Breast epithelium (tissue), 4 donors: ENCODE measurements at places on chromosomes 16 and 17. TPM values are rescaled to one million over a fixed set of nuclear protein-coding genes. Genes with fewer than 3 reads are reported as not detected.

DNA sequence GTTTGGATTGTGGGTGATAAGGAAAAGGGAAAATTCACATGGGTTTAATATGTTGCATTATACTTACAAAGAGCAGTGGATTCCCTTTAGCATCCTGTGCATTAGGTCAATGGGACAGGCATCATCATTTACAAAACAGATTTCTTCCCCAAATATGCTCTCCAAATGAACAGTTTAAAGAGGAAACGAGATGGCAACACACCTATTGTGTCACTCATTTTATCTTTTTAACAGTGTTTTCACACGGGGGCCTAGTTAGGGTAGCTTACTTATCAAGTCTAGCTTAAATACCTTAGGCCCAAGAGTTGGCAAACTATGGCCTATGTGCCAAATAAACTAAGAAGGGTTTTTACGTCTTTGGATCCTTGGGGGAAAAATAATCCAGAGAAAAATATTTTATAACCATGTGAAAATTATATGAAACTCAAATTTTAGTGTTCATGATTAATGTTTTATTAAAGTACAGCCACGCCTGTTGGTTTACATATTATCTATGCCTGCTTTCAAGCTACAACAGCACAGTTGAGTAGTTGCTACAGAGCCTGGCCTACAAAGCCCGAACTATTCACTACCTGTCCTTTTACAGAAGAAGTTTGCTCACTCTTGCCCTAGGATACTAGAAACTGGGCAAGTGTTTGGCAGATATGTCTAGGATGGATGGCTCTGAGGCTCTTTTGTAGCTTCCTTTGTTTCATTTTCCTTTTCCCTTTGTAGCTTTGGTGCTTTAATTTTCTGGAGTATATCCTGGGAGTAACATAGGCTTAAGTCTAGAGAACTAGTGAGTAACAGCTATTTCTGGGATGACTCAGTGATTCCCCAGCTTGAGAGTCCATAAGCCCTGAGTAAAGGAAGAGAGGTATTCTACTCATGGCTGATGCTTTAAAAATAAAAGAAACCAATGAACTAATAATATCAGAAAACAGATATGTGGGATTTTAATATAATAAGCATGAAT lies 12.4 kb downstream of the NUP93 start:
- DNase-seq = no peak

GRCh38 chr17:80501741-80502577 lies 25.6 kb upstream of the NPTX1 start:
- DNase-seq = no peak

Gene SCARF1
- 6.6 TPM for total RNA-seq

Gene AXIN2
- total RNA-seq = 8.3 TPM

Gene C17orf67
- 0.48 TPM for total RNA-seq

DNA sequence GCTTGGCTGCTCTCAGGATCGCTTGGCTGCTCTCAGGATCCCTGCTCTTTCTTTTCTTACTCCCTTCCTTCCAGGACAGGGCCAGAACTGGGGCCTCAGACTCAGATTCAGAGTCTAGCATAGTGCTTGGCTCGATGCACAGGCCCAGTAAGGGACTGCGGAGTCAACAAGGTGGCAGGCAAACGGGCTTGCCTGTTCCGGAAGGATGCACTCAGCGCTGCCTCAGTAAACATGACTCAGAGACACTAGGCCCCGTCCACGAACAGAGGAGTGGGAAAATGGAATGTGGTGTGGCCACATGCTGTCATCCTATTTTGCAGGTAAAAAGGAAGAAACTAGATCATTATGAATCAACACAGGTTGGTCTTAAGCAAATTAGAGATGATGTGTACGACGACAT lies 9.8 kb downstream of the SPHK1 start:
- DNase-seq = no peak

DNA sequence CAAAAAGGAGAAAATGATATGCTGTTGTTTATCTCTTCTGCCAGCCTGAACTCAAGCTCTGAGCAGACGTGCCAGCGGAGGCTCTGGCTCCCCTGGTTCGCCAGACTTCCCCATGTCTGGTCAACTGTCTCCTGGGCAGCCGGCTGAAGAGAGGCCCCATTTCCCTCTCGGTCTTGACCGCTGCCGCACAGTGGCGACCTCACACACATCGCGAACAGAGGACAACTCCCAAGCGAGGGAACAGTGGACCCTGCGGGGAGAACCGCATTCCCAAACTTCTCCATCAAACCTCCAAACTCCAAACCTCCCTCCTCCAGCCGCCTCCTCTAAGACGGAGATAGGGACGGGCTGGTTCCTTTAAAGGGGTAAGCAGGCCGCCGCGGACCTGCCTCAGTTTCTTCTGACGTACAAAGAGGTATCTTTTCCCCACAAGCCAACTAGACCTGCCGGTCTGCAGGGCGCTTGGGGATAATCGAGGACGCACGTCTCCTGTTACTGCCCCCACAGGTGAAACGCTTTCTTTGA lies 24.9 kb upstream of the RFFL start:
- peak; percentile 24 for DNase-seq

DNA sequence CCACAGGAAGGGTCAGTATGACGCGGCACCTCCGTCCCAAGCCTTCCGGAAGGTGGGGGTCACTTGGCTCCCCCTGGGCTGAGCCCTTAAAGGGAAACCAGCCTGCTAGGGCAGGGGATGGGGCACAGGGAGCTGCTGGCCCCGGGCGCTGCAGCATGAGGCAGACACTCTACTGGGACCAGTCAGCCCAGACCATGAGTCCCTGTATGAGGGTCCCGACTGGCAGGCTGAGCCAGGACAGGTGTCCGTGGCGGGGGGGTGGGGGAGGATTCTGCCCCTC lies 43.4 kb upstream of the ZC3H18 start:
- DNase-seq = no peak

Gene GRIN2C
- total RNA-seq = 0.48 TPM

- no peak for DNase-seq
Measured at GRCh38 chr16:27223226-27223610, 19.9 kb downstream of the KDM8 start.

Gene BRIP1
- total RNA-seq = 1.0 TPM

DNA sequence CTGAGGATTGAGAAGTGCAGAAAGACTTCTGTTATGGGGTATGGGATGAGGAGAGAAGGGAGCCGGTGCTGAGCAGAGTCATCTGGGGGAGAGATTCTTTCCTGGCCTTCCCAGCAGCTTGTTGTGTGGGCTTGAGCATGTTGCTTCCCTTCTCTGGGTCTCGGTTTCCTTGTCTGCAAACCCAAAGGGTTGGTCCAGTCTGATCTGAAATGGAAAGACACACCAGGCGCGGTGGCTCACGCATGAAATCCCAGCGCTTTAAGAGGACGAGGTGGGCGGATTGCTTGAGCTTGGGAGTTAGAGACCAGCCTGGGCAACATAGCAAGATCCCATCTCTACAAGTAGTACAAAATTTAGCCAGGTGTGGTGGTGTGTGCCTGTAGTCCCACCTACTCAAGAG lies 6.0 kb downstream of the SOCS3 start:
- no peak for DNase-seq

- peak; percentile 83 for DNase-seq
Measured at GRCh38 chr17:40316571-40317344, 7.8 kb downstream of the RARA start.

GRCh38 chr16:66677179-66677578 lies 19.4 kb downstream of the CMTM4 start:
- no peak for DNase-seq

GRCh38 chr16:22093996-22094395 lies 1.7 kb downstream of the VWA3A start:
- no peak for DNase-seq

DNA sequence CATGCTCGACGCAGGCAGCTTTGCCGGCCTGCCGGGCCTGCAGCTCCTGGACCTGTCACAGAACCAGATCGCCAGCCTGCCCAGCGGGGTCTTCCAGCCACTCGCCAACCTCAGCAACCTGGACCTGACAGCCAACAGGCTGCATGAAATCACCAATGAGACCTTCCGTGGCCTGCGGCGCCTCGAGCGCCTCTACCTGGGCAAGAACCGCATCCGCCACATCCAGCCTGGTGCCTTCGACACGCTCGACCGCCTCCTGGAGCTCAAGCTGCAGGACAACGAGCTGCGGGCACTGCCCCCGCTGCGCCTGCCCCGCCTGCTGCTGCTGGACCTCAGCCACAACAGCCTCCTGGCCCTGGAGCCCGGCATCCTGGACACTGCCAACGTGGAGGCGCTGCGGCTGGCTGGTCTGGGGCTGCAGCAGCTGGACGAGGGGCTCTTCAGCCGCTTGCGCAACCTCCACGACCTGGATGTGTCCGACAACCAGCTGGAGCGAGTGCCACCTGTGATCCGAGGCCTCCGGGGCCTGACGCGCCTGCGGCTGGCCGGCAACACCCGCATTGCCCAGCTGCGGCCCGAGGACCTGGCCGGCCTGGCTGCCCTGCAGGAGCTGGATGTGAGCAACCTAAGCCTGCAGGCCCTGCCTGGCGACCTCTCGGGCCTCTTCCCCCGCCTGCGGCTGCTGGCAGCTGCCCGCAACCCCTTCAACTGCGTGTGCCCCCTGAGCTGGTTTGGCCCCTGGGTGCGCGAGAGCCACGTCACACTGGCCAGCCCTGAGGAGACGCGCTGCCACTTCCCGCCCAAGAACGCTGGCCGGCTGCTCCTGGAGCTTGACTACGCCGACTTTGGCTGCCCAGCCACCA lies 9.7 kb downstream of the VASN start:
- DNase-seq = no peak

- no peak for DNase-seq
Measured at GRCh38 chr16:3774156-3774767, 56.9 kb upstream of the TRAP1 start.

GRCh38 chr17:11278992-11279270 lies 37.9 kb downstream of the SHISA6 start:
- no peak for DNase-seq

Gene ITGB3
- total RNA-seq = 14.6 TPM

DNA sequence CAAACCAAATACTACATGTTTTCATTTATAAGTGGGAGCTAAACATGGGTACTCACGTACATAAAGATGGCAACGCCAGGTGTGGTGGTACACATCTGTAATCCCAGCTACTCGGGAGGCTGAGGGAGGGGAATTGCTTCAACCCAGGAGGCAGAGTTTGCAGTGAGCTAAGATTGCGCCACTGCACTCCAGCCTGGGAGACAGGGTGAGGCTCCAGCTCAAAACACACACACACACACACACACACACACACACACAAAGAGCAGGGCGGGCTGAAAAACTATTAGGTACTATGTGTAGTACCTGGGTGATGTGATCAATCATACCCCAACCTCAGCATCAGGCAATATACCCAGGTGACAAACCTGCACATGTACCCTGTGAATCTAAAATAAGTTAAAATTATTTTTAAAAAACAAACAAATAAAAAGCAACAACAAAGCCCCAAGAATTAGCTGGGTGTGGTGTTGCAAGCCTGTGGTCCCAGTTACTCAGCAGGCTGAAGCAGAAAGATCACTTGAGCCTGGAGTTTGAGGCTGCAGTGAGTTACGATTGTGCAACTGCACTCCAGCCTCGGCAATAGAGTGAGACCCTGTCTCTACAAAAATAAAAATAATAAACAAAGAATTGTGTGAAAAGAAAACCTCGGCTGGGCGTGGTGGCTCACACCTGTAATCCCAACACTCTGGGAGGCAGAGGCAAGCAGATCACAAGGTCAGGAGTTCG lies 11.9 kb upstream of the FAAP100 start:
- no peak for DNase-seq

GRCh38 chr16:26701243-26701886 lies 365.4 kb upstream of the C16orf82 start:
- DNase-seq = no peak

DNA sequence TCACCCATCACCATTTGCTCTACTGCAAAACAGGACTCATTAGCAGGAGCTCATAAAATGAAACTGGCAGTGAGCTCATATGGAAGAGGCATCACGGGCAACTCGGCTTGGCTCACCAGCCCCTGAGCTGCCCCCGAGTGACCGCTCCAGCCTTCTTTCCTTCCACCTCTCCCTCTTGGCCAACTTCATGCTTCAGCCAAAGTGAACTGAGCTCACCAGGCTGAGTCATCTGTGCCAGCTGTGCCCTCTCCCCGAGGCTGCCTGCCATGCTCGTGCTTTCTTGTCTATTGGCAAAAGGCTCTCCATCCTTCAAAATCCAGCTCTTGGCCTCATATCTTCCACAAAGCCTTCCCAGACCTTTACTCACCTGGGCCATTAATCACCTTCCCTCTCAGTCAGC lies 391.4 kb downstream of the WWOX start:
- no peak for DNase-seq

Gene MLLT6
- 41.9 TPM for total RNA-seq

Gene PRKCB
- total RNA-seq = 4.7 TPM

- DNase-seq = no peak
Measured at GRCh38 chr17:4130715-4131114, 12.1 kb downstream of the ZZEF1 start.
